Right forelimb (tissue), 1 donor: ENCODE measurements at places on chromosomes 11 and 22.

DNA sequence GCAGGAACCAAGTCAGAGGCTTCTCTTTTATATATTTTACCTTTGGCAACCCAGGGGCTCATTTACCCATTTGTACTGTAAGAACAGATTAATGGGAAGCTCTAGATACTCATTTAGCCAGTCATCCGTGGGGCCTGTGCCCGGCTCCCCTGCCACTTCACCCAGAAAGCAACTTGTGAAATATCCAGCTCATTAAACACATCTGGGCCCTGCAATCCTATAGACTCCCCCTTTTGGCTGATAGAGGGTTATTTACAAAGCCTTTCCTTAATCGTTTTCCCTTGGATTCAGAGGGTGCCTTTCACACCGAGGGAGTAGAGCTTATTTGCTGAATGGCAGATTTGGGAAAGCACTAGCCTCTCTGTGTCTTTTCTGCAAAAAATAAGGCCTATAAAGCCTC lies 118.7 kb upstream of the SORL1-AS1 start:
- DNase-seq = no peak

GRCh38 chr11:46044601-46045000 lies 76.7 kb downstream of the PHF21A start:
- DNase-seq = no peak

GRCh38 chr11:134414766-134415765 lies 3.0 kb upstream of the B3GAT1 start:
- DNase-seq = no peak

DNA sequence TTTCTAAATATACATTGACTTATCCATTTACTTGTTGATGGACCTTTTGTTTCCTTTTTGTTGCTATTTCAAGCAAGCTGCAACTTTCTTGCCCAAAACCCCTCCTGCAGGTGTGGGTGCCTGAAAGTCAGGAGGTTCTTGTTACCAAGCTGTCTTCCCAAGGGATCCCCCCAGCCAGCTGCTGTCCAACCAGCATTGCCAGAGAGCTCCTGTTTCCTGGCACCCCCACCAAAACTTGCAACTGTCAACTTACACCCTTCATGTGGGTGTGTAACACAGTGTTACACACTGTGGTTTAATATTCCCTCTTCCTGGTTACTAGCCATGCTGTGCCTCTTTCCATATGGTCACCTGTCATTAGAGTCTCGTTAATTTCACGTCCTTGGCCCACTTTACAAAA lies 1.6 kb upstream of the KRTAP5-1 start:
- DNase-seq = no peak

DNA sequence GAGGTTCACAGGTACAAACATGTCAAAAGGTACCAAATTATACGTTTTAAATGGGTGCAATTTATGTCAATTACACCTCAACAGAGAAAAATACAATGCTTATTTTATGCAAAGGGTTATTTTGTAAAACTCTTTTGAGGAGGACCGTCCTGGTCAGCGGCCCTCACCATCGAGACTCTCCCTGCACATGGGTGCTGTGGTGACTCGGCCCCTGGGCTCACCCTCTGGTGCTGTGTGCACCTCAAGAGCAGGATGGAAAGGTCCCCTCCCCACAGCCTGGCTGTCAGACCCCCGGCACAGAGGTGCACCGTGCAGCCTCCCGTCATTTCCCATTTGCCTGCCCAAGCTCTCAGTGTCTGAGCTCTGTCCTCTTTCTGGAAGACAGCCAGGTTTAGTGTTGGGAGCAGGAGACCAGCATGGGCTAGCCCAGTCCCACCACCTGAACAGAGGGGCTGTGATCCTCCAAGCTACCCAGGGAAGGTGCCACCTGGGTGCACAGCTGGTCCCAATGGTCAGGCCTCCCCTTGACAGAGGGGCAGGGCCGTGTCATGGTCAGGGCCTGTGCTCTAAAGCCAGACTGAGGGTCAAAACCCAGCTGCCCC lies 41.8 kb upstream of the PRODH start:
- DNase-seq = no peak

DNA sequence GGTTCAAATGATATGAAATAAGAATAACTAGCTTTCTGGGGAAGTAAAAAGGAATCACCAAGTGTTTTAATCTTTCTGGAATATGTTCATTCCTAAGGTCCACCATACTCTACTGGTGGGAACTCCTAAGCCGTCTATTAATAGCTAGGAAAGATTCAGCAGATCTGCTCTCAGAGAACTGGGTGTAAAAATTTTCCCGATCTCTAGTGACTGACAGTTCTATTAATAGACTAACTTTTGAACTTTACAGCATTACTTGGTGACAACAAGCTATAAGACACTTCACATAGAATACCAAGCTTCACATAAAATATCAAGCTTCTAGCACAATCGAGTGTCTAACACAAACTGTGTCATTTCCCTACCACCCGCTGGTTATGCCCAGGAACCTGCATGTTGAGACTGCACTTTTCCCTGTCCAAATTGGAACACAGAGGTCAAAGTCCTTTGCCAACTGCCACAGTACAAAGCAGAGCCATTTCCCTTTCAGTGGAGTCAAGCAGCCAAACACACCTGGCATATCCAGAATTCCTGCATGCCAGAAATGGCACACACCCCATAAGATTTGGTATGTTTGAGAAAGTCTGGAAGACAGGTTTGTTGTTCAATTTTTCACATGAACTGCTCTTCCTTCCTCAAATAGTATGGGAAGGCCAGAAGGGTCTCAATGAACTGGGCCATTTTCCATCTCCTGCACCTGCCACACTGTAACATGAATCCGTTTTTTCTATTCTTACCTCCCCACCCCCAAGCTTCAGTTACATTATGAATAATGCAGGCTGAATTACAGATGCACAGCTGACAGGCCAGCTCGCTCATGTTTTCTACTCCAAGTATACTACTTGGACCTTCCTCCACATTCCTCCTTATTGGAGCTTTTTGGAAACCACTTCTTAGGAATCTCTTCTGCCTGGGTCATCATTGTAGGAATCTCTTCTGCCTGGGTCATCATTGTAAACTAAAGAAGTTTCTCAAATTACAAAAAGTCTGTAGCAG lies 3.7 kb downstream of the OSBP start:
- no peak for DNase-seq

- DNase-seq = no peak
Measured at GRCh38 chr22:36574728-36575127, 45.8 kb upstream of the EIF3D start.

- no peak for DNase-seq
Measured at GRCh38 chr11:35404388-35404775, 15.0 kb downstream of the SLC1A2 start.

DNA sequence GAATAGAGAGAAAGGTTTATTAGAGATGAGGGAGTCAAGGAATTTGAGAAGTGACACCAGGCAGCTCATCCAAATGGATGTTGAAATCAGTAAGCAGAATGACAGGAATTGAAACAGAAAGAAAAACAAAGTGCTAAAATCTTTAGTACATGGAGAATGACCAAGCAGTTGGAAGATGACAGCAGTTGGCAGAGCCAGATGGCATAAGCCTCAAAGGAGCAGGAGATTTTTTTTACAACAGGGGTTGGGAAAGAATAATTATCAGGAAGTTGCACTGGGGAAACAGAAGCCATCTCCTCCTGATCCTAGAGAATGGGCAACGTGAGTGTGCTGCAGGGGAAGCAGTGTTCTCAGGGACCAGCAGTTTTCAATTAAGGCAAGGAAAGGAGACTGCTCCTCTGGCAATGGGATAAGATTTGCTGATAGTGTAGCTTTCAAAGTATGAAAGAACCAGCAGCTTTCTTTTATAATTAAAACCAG lies 28.9 kb downstream of the RAB39A start:
- no peak for DNase-seq

- DNase-seq = no peak
Measured at GRCh38 chr11:8194956-8195355, 26.1 kb upstream of the RIC3 start.

- no peak for DNase-seq
Measured at GRCh38 chr11:97979741-97980140, 1041.0 kb upstream of the CNTN5 start.

GRCh38 chr11:23192256-23192655 lies 332.0 kb upstream of the CCDC179 start:
- DNase-seq = no peak

DNA sequence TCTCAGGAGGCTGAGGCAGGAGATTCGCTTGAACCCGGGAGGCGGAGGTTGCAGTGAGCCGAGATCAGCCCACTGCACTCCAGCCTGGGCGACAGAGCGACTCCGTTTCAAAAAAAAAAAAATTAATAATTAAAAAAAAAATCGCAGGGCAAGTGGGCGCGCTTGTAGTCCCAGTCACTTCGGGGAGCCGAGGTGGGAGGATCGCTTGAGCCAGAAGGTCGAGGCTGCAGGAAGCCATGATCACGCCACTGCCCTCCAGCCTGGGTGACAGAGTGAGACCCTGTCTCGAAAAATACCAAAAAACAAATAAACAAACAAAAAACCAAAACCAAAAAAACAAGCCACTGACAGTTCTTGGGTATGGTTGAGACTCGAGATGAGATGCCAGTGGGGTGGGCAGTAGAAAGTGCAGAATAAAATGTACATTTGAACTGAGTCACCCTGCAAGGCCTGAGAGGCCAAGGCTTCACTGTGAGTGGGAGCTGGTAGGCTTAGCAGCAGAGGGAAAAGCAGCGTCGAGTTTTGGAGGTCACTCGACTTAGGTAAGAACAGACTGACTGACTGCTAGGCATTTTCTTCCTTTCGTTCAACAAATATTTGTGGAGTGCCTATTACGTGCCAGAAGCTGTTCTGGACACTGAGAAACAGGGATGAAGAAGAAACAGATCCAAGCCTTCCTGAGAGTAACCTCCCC lies 635 bp upstream of the LDHA start:
- no peak for DNase-seq

DNA sequence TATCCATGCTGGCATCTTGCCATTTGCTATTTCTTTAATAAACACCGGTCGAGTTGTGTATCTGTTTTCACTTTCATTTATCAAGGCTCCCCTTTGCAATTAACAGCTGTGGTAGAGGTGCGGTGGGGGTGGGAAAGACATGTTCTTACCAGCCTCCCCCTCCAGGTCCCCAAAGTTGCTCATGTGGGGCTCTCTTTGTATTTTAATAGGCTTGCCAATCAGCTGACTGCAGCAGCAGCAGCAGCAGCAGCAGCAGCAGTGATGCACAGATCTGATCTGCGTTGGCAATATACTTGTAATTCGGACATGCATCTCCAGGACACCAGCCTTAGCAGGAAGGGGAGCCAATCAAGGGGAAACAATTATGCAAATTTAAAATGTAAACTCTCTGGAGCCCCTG lies 40.3 kb upstream of the E2F8 start:
- no peak for DNase-seq

DNA sequence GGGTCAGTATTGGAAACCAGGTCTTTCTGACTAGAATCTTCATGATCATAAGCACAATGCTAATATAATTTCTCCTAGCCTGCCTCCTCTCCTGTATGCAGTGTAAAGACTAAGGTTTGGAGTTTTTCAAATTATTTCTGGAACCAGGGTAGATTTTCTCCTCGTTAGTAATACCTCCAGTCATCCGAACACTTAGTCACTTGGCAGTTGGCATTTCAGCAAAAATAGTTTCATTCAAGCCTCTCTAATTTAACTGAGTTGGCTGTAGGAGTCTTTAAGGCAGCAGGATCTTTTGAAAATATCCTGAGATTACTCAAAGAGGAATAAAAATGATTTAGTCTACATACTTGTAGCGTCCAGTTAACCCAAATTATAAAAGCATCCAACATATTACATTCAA lies 6.3 kb downstream of the TYR start:
- DNase-seq = no peak

GRCh38 chr11:92595052-92595451 lies 370.4 kb downstream of the FAT3 start:
- DNase-seq = no peak

DNA sequence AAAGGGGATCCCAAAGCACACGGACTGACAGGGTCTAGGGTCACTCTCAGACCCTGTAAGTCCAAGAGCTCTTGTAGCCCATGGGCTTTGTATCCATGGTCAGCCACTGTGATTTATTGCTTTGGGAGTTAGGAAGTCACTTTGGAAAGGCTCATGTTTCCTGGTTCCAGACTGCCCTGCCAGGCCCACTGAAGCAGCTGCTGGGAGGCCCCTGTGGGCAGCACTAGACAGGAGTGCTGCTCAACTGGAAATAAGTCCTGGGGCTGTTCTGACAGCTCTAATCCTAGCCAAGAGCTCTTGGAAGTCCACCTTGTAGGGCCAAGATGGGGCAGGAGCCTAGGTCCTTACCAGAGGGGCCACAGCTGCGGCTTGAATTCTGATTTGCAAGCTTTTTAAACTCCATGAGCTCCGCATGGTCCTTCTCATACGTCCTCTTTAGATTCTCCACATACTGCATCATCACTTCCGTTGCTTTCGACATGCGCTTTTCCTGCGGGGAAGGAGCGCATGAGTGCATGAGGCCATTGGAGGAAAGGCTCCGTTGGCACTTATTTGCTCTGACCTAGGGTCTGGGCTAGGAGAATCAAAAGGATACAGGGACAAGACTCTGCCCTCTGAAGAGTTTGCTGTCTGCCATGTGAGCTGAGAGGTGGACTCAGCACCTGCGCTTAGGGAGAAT lies 32.2 kb upstream of the LYVE1 start:
- DNase-seq = no peak

- DNase-seq = peak; percentile 54
Measured at GRCh38 chr11:116930177-116930576, 92.8 kb upstream of the APOA1 start.

DNA sequence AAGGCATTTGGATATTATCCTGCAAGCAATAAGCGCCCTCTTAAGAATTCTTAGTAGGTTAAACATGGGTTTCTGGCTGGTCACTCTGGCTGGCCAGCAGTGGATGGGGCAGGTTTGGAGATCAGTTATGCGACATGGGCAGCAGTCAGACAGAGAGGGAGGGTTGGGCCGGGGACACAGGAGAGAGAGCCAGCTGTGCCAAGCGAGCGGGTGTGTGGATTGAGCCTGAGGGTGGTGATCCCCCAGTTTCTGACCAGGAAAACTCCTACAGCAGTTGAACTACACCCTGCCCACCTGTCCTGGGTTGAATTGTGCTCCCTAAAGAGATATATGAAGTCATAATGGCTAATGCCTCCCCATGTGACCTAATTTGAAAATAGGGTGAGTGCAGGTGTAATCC lies 671.2 kb downstream of the TBC1D22A start:
- no peak for DNase-seq

DNA sequence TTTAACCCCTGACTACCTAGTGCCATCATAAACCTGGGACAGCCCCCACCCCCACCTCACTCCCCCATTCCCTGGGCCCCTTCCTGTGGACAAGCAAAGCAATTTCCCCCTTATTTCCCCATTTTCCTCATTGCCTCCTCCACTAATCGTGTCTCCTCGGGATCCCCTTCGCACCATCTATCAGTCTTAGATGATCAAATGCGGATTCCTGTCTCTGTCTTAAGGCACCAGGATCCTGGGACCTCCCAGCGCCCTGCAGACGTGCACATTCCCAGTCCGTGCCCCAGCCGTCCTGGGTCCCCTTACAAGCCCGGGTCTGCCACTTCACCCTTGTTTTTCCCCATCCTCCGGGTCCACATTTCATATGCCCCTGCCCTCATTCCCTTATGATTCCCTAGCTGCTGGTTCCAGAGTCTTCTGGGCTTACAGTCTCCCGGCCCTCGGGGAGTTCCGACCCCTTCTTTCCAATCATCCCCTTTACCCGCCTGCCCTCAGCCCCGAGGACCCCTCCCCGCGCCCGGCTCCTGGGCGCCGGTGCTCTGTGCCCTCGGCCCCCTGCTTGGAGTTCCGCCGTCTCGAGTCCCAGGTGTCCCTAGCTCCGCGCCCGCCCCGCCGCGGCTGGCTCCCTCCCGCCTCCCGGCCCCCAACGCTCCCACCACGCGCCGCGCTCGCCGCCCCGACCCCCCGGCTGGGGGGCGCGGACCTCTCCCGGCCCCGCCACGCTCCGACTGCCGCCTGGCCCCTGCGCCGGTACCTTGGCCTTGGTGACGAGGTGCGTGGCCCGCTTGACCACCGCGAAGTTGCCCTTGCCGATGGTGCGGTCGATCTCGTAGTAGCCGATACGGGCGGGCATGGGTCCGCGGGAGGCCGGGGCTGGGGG lies 599 bp downstream of the SIK3 start:
- peak; percentile 71 for DNase-seq
